ENCODE measurements at places on chromosomes 12 and 14. TPM values are rescaled to one million over a fixed set of nuclear protein-coding genes. Genes with fewer than 3 reads are reported as not detected.

The CLEC2A gene
- total RNA-seq, result not detected

The OVCH1 gene
- 0.64 TPM for total RNA-seq

GRCh38 chr12:112149596-112149995 lies 24.2 kb downstream of the TRAFD1 start:
- DNase-seq, result no peak

DNA sequence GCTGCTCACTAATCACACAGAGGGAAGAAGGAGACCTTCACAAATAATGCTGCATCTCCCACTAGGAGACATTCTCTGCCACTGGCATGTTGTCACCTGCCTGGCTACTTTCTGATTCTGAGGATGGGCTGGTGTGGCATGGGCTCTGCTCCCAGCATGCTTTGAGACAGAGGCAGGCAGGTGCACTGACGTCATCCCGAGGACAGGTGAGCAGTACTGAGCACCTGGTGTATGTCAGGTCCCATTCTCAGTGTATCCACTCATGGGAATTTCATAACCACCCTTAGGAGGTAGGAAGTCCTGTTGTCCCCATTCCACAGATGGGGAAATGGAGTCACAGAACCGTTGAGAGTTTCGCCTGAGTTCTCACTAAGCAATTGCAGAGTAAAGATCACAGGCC lies 597.9 kb downstream of the VRK1 start:
- DNase-seq, result no peak

GRCh38 chr12:92582893-92583292 lies 119.9 kb upstream of the PLEKHG7 start:
- peak; percentile 45 for DNase-seq

GRCh38 chr12:121933522-121934308 lies 15.3 kb downstream of the CFAP251 start:
- no peak for DNase-seq

- no peak for DNase-seq
These were observed 15.6 kb upstream of the SMAGP start for GRCh38 chr12:51285843-51286242.

- peak; percentile 47 for DNase-seq
These were observed 28.1 kb downstream of the MSRB3 start for GRCh38 chr12:65306366-65307168.
